ENCODE measurements at places on chromosomes 5 and 9. TPM values are rescaled to one million over a fixed set of nuclear protein-coding genes. Genes with fewer than 3 reads are reported as not detected.

IFNB1 gene
- not detected for total RNA-seq

PCDHA9 gene
- total RNA-seq: not detected

HAUS6 gene
- 5.6 TPM for total RNA-seq

C9orf152 gene
- not detected for total RNA-seq

IFNA2 gene
- not detected for total RNA-seq

DNAJA1 gene
- total RNA-seq: 90.9 TPM

PCDHB16 gene
- 2.7 TPM for total RNA-seq

- DNase-seq: peak; percentile 39
These were observed 51.2 kb downstream of the SLC1A3 start for GRCh38 chr5:36657563-36657995.

- DNase-seq: no peak
These were observed 320.0 kb downstream of the ENC1 start for GRCh38 chr5:74320526-74320925.

DNA sequence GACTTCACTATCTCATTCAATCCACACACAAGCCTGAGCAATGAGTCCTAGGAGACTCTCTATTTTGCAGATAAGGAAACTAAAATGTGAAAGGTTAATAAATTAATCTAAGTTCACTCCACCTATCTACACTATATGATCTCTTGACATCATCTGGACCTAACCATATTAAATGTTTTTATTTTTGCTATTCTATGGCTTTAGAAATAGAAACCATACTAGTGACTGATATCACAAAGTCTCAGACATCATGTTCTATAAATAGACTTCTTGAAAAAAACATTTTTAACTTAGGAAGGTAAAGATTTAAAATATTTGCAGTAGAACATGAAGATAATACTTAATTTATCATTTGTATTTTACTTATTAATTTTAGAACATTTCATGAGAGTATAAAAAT is 9.4 kb upstream of the ADGRV1 start:
- no peak for DNase-seq

GRCh38 chr9:5886114-5886939 is 4.4 kb upstream of the MLANA start:
- DNase-seq: peak; percentile 82

- peak; percentile 50 for DNase-seq
These were observed 8.8 kb downstream of the SPARC start for GRCh38 chr5:151677776-151678545.
